Hepatocyte (in vitro differentiated cells): ENCODE measurements at places on chromosomes 7 and 10. TPM values are rescaled to one million over a fixed set of nuclear protein-coding genes. Genes with fewer than 3 reads are reported as not detected.

- DNase-seq = no peak
- no peaks in the 10 kb centered on the region for H3K27me3 ChIP-seq
- no peak overlapping the region for H3K27ac ChIP-seq
- no peak overlapping the region for H3K4me3 ChIP-seq
- H3K4me1 ChIP-seq = no peaks in the 10 kb centered on the region
These were observed 926.1 kb upstream of the SORCS1 start for GRCh38 chr10:108090476-108091215.

GRCh38 chr7:37368540-37368939, 80.1 kb downstream of the ELMO1 start:
- peaks cover 19% of the 10 kb centered on the region for H3K4me1 ChIP-seq
- H3K27me3 ChIP-seq = no peaks in the 10 kb centered on the region
- H3K27ac ChIP-seq = peak overlapping the region; percentile 15
- no peak overlapping the region for H3K4me3 ChIP-seq
- DNase-seq = no peak
- no peaks in the 10 kb centered on the region for H3K36me3 ChIP-seq

- H3K36me3 ChIP-seq = no peaks in the 10 kb centered on the region
- H3K27ac ChIP-seq = no peak overlapping the region
- peaks cover 10% of the 10 kb centered on the region for H3K4me1 ChIP-seq
- H3K27me3 ChIP-seq = peaks cover 25% of the 10 kb centered on the region
- H3K4me3 ChIP-seq = peak overlapping the region; percentile 90
These were observed 906 bp downstream of the DKK1 start for GRCh38 chr10:52314822-52315552.

GRCh38 chr10:788796-789748, 99.6 kb upstream of the DIP2C start:
- H3K4me1 ChIP-seq = peaks cover 4% of the 10 kb centered on the region
- H3K4me3 ChIP-seq = no peak overlapping the region
- no peaks in the 10 kb centered on the region for H3K36me3 ChIP-seq
- peak overlapping the region; percentile 24 for H3K27ac ChIP-seq
- no peaks in the 10 kb centered on the region for H3K27me3 ChIP-seq

DNA sequence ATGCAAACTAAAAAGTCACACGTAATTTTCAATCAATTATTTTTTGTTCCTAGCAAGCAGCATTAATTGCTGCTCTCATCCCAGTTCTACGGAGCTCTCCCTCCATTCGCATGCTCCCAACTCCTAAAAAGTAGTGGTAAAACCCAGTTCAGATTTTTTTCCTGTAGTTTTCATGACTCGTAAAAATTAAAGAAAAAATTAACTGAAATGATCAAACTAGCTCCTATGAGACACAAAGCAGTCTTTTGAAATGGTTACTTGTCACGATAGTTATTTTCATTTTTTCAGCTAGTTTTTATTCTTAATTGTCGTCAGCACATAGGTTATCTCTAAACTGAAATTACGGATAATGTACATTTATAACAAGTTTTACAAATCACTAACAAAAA, 1.8 kb downstream of the HNRNPA2B1 start:
- peaks cover 20% of the 10 kb centered on the region for H3K4me1 ChIP-seq
- H3K36me3 ChIP-seq = no peaks in the 10 kb centered on the region
- no peaks in the 10 kb centered on the region for H3K27me3 ChIP-seq
- no peak for DNase-seq

DNA sequence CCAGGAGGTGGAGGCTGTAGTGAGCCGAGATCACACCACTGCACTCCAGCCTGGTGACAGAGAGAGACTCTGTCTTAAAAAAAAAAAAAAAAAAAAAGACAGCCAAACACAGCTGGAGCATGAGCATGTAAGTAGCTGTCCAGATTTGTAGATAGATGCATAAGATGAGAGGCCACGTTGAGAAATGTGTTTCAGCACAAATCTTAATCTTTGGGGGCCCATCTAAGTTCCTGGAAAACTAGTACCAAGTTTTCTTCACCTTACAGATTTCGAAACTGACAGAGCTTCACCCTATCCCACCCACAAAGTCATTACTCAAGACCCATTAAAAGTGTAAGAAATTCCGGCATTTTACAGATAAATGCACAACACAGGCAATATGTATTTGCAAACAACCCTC, 208.2 kb downstream of the PARD3 start:
- H3K4me1 ChIP-seq = no peaks in the 10 kb centered on the region
- DNase-seq = no peak
- H3K4me3 ChIP-seq = no peak overlapping the region
- H3K27me3 ChIP-seq = no peaks in the 10 kb centered on the region
- no peaks in the 10 kb centered on the region for H3K36me3 ChIP-seq
- H3K27ac ChIP-seq = no peak overlapping the region

- DNase-seq = no peak
- no peaks in the 10 kb centered on the region for H3K27me3 ChIP-seq
- no peak overlapping the region for H3K27ac ChIP-seq
- no peak overlapping the region for H3K4me3 ChIP-seq
- H3K36me3 ChIP-seq = no peaks in the 10 kb centered on the region
- H3K4me1 ChIP-seq = no peaks in the 10 kb centered on the region
These were observed 72.0 kb downstream of the KCNMA1 start for GRCh38 chr10:77565590-77566023.

DDC gene
- polyA plus RNA-seq = 37.8 and 42.4 TPM in 2 replicates

PEX1 gene
- polyA plus RNA-seq = 6.8 and 10.6 TPM in 2 replicates

PLXNA4 gene
- polyA plus RNA-seq = 1.4 and 1.9 TPM in 2 replicates

DNMBP gene
- 11.6 and 13.9 TPM in 2 replicates for polyA plus RNA-seq

CRTAC1 gene
- 0.76 and 1.6 TPM in 2 replicates for polyA plus RNA-seq

PNLIP gene
- polyA plus RNA-seq = not detected in 2 replicates
